ENCODE measurements at places on chromosomes 4 and X.

GRCh38 chr4:171676555-171677215 lies 136.5 kb upstream of the GALNTL6 start:
- no peak for DNase-seq

GRCh38 chr4:154294652-154295350 lies 196.8 kb downstream of the DCHS2 start:
- no peak for DNase-seq

DNA sequence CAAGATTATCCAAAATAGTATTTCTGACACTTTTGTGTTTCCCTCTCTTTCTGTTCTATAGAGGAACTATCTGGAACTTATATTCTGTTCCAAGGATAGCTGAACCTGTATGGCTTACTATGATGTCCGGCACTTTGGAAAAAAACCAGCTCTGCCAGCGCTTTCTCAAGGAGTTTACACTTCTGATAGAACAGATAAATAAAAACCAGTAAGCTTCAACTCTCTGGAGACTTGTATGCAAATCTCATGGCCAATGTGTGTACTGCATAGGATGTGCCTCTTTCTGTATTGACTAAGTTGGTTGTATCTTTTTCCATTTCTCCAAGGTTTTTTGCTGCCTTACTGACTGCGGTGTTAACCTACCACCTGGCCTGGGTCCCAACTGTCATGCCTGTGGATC lies 92.5 kb downstream of the FNIP2 start:
- DNase-seq: no peak

DNA sequence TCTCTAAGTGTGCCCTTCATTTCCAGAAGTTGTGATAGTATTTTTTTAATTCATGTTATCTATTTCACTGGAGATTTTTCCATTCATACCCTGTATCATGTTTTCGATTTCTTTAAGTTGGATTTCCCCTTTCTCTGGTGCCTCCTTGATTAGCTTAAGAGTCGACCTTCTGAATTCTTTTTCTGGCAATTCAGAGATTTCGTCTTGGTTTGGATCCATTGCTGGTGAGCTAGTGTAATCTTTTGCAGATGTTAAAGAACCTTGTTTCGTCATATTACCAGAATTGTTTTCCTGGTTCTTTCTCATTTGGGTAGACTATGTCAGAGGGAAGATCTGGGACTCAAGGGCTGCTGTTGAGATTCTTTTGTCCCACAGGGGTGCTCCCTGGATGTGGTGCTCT lies 9.1 kb upstream of the SH3BP2 start:
- DNase-seq: no peak

GRCh38 chr4:15489551-15489950 lies 19.9 kb downstream of the CC2D2A start:
- no peak for DNase-seq

- DNase-seq: no peak
Measured at GRCh38 chr4:185346975-185347601, 48.6 kb downstream of the LRP2BP start.

- DNase-seq: no peak
Measured at GRCh38 chr4:142079959-142080358, 443.6 kb downstream of the IL15 start.

DNA sequence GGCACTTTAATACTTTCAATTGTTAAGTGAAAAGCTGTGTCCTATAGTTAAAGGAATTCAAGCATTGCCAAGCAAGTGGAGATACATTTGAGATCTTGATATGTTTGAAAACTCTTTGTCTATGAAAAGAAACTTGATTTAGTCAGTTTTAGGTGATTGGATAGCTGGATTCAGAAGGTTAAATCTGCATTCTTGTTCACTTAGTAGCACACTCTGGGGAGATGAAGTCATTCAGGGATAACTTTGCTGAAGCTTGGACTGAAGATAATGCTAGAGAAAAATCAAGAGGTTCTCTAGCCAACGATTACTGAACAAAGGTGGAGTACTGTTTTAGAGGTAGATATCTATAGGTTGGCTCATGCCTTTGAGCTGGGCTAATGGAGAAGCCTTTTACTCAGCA lies 90.6 kb downstream of the DCAF8L2 start:
- no peak for DNase-seq

- no peak for DNase-seq
Measured at GRCh38 chrX:112083624-112084326, 1.2 kb upstream of the TRPC5 start.

DNA sequence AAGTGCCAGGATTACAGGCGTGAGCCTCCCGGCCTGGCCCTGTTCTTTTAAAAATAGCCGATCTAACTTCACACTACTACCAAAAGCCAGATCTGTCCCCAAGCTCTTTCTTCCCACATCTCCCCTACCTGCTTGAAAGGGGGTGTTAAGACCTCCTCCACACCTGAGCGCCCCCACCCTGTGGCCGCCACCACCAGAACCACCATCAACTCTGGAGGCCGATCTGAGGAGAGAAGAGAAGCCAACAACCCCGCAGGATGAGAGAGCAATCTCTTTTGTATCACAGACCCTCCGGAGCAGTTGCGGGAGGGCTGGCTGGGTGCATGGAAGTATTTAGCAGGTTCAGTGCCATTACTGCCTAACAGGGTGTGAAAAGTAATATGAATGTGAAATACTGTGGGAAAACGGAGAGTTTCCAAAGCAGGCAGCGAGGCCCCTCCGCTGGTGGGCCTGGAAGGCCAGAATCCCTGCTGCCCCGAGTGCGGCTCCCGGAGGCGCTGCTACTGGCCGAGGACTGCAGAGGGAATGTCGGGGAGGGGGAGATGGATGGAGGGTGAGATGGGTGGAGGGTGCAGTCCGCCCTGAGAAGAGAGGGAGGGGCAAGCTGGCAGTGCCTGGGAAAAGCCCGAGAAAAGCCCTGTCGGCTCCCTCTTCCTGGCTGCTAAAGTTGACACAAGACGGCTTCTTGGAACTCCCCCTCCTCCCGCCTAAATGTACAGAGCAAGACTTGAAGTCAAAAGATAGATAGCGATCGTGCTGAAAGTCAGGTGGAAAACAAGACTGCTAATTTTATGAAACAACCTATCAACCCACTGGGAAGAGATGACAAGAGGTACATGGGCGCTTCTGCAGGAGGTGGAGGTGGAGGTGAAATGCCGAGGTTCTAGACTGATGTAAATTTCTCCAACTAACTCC lies 22.3 kb downstream of the HAND2 start:
- no peak for DNase-seq

Data from activated effector memory CD4-positive, alpha-beta T cell treated with Interleukin-2 at 50 U/mL for 16 hours (primary cell).